Neural progenitor cell (in vitro differentiated cells): ENCODE measurements at places on chromosomes 7 and 10.

DNA sequence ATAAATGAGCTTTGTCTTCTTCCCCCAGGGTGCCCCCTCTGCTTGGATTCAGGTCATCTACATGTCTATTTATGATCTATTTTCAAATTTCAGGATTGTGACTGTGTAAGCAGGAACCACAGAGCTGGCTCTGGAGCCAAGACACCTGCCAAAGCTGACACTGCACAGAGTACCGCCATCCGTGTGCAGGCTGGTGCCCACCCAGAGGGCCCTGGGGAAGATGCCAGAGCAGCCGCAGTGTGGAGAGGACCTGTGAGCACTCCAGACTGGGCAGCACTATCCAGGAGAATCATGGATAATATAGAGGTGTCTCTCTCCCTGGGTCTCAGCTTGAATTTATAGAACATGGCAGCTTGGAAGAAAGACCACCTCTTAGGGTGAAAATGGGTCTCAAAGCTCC is 577.5 kb downstream of the GRID1 start:
- no peak for DNase-seq

DNA sequence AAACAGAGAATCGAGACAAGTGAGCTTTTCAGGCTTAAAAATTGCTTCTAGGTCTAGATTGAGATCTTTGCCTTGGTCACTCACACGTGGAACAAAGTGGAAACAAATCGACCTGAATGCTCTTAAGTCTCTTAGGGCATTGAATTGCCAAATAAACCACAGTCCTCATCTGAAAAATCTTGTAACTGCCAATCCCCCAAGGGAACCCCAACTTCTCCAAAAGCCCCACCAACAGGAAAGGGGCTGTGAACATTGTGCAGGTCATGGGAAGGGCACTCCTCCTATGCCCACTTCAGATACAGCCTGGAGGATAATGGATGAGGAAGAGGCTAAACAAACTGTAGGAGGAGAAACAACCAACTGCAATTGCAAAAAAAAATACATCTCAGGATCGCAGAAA is 91.3 kb downstream of the DGKI start:
- DNase-seq, result no peak

GRCh38 chr10:110967645-110968044 is 48.2 kb downstream of the SHOC2 start:
- no peak for DNase-seq

DNA sequence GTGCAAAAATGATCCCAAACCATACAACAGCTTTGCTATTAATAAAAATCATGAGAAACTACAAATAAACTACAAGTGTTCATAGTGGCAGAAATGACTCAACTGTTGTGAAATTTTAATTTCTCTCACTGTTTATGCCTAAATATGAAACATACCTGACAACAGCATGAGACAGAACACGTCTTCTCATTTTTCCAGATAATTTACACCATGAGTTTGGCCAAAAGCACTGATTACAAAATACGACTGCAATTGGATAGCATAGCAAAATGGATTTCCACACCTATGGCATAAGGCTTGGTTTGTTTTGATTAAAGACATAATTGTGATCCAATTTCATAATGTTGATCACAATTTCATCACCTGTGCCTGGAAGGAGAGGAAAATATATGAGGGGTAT is 608.6 kb downstream of the GATA3 start:
- DNase-seq, result no peak

DNA sequence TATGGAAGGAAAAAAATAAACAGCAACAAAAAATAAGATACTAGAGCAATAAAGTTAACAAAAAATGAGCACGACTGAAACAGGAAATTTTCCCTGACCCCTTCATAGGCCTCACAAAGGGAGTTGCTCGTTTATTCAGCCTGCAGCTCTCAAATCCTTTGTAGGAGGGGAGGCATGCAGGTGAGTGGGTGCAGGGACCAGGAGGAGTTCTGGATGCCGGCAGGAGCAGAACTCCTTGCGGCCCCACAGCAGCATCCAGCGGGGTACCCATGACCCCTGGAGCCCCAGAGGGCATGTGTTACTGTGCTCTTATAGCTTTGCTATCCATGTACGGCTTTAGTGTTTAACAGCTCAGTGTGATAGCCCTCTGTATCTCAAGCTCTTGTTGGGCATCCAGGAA is 5.8 kb downstream of the TAS2R39 start:
- no peak for DNase-seq

GRCh38 chr10:110461088-110461487 is 36.6 kb upstream of the DUSP5 start:
- DNase-seq, result no peak

DNA sequence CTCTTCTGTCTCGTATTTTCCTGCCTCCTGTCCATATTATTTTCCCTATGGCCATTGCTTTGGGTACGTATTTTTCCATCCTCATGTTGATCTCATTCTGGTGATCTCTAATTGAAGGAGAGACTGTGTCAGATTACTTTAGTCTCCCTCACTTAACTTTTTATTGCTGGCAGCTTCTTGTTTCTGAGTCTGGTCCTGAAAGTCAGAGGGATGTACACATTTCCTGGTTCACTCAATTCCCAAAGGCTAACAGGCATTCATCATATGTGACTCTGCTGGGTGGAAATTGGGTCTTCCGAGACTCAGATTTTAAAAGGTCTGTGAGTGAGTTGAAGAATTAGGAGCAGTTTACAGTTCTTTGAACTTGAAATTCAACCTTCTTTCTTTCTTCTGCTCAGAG is 10.9 kb downstream of the UMAD1 start:
- no peak for DNase-seq

DNA sequence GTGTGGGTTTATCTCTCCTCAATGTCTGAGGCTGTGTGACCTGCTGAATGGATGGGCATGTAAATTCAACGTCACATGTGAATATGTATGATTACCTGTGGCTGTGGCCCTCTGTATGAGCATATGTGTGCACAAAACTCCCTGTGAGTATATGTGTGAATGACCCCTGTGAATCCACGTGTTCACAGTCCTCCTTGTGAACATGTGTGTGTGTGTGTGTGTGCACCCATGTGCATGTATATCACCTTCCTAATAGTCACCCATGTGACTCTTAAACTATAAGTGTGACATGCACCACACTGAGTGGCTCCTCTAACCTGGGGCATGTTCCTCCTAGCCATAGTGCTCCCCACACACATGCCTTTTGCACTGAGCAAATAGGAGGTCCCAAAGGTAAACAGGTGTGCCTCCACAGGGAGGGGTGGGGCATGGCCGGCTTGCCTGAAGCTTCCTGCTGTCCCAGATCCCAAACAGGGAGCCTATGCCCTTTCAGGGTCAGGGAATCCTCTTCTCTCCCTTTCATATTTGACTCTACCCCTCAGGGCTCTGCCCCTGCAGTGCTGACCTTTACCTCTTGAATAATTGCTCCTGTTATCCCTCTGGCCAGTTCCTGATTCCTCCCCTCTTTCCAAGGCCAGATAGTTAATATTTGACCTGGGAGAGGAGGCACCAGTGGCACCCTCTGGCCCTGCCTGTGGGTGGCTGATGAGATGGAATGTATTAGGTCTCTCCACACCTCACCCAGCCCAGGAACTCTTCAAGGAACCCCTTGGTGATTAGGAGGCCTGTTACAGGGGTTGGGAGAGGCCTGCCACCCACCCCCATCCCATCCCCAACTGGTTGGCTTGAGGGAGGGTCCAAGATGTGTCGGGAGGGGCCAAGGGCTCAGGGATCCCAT is 1.9 kb downstream of the SEMA4G start:
- DNase-seq, result no peak
